ENCODE measurements at places on chromosomes 13 and 19.
A peak's percentile ranks its signal among the peaks of the same experiment; 100 is the strongest.

DNA sequence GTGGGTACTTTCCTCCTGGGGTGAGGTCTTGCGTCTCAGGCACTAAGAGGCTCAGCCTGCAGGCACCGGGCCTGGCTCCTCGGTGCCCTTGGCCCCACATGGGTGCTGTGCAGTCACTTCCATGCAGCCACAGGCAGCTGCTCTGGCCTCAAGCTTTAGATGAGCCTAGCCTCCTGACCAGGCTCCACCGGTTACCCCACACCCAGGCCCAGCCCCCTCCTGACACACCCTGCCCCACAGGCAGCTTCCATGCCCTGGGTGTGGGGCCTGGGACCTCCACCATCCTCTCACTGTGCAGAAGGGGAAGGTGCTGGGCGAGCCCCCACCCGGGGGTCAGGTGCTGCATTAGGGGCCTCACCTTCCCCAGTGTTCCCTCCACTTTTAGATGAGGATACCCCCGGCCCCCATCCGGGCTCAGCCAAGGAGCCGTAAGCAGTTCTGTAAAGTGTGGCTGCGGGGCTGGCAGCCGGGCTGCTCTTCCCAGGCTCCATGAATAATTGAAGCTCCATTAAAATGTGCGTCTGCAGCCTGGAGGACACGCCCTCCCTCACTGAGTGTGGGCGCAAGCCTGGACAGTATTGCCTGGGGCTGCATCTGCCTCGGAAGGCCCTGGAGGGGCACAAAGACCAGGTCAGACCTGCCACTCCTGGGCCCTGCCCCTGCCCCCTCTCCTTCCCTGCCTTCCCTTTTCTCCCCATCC is 72.5 kb upstream of the KCTD15 start:
- no peak for DNase-seq

DNA sequence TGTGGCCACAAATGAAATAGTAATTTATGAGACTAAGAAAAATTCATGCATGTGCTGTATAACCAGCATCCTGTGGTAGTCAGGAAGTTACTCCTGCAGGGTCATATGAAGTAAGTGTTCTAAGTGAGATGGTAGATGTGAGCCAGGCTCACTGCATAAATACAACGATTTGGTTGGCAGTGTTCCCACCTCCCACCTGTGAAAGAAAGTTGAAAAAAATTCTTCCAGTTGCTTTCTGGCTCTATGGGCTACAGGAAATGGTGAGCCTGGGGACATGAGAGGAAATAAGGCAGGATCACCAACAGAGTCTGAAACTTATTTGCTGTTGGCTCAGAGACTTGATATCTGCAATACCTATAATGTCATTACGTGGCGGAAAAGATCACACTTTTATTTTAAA is 301.7 kb upstream of the SPRY2 start:
- DNase-seq: no peak

DNA sequence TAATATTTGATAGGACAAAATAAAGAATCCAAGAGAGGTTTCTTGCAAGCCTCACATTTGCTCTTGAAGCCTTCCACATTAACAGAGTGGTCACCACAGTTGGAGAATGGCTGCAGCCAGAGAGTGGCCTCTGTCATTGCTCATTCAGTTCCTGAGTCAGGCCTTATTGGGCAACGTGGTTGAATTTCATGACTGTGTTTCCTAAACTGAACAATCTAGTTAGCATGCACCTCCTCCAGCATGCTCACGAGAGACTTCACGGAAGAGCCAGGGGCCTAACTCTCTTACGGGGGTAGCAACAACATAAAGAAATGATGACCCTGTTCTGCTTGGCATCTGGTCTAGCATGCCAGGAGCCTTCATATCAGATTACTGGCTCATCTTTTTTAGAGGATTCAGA is 9.6 kb upstream of the UBL3 start:
- DNase-seq: no peak

DNA sequence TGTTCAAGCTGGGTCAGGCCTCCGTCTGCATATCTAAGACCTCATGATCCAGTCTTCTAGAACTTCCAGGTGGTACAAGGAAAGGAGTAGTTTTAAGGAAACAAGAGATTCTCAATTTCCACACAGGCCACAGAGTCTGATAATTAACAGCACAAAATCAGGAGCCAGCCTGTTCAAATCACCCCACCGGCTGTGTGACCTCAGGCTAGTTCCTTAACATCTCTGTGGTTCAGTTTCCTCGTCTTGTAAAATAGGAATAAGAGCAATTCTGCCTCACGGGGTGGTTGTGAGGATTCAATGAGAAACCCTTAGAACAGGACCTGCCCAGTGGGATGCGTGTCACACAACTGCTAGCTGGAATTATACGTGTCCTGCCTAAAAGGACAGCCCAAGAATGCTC is 25.6 kb downstream of the FCGBP start:
- DNase-seq: no peak

DNA sequence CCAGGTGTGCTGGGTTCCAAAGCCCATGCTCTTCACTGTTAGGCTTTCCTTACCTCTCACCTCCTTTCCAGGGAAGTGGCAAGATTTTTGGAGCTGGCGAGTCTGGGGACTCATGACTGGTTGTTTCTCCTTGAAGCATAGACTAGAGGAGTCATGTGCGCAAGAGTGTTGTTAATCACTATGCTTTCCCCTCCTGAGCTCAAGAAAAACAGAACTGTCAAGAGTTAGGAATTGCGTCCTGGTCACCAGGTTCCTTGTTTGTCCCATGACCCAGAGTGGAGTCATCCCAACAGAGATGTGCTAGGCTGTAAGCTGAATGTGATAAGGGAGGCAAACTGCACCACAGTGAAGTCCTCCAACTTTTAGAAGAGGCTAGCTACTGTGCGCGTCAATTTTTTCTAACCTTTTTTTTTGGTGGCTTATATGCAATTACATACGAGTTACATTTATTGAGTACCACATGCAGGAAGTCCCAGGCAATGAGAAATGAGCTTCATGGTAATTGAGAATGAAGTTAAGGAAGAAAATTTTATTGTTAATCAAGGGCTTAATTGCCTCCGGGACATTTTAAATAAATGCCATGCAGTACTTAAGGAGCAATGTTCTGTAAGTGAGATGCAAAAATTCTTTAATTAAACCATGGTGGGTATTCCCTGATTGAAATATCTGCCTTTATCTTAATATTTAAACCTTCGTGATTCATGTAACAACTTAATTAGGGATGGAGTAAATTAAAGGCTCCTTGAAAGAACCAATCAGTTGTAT is 233.9 kb downstream of the ZIC5 start:
- DNase-seq: no peak

- DNase-seq: no peak
These were observed 62.8 kb downstream of the ARHGEF7 start for GRCh38 chr13:111177921-111178320.

GRCh38 chr19:33171916-33172359 is 22.2 kb upstream of the LRP3 start:
- no peak for DNase-seq

DNA sequence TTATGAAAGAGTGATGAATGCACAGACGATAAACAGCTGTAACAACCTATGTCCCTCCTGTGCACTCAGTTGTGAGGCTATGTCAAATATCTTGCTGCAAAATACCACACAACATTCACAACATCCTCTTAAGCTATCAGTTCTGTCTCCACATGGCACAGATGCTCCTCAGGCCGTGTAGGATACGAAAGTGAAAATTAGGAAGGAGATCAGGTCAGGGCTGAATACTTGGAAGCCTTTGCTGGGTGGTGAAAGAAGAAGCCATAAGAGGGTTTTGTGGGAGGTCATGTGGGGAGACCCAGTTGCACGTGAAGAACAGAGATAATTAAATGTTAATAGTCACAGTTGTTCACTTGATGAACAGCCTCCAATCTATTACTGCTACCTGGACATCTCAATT is 58.9 kb downstream of the RXFP2 start:
- no peak for DNase-seq

DNA sequence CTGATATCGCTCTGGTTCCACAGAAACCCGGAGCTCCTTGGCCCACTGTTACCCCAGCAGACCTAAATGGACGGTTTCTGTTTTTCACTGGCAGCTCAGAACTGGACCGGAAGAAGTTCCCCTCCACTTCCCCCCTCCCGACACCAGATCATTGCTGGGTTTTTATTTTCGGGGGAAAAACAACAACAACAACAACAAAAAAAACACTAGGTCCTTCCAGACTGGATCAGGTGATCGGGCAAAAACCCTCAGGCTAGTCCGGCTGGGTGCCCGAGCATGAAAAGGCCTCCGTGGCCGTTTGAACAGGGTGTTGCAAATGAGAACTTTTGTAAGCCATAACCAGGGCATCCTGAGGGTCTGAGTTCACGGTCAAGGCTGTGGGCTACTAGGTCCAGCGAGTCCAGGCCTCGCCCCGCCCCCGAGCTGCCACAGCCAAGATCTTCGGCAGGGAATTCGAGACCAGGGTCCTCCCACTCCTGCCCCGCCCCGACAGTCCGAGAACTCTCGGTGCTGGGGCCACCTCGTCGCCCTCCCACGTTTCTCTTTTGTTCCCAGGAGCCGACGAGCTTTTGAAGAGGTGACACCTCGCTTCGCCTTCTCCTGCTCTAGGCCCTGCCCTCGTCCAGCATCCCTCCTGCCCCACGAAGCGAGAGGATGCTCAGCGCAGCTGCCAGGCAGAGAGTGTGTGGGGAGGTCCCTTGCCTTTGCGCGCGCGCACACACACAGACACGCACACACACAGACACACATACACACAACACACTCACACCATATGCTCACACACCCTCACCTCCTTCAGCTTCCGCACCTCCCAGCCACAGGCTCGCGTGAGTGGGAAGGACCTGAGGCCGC is 8.8 kb downstream of the ZIC2 start:
- no peak for DNase-seq

- DNase-seq: peak; percentile 42
These were observed 429.8 kb downstream of the FOXO1 start for GRCh38 chr13:40236566-40237168.

GRCh38 chr19:3969435-3970312 is 1.2 kb downstream of the DAPK3 start:
- DNase-seq: no peak

DNA sequence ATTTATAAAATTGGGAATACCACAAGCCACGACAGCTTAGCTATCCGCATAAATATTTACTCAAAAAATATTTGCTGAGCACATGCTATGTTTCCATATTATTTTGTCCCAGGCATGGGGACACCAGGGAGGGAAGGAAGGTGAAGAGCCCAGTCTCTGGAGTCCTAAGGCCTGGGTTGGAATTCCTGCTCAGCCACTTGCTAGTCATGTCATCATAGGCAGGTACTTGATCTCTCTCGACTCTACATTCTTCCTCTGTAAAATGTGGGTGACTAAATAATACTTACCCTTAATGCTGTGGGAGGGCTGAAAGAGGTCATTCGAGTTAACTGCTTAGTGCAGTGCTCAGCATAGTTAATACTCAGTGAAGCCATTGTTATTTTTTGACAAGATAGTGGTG is 4.3 kb upstream of the RNASEH2B start:
- DNase-seq: no peak

GRCh38 chr19:2577722-2578335 is 101.9 kb downstream of the GADD45B start:
- no peak for DNase-seq

DNA sequence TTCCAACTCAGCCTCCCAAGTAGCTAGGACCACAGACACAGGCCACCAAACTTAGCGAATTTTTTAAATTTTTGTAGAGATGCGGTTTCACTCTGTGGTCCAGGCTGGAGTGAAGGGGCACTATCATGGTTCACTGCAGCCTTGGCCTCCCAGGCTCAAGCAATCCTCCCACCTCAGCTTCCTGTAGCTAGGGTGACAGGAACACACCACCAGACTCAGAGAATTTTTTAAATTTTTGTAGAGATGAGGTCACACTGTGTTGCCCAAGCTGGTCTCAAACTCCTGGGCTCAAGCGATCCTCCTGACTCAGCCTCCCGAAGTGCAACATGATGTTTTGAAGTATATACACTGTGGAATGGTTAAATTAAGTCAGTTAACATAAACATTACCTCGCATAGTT is 263.6 kb downstream of the OXGR1 start:
- no peak for DNase-seq

GRCh38 chr19:6730153-6730804 is 7.1 kb downstream of the GPR108 start:
- peak; percentile 94 for DNase-seq

DNA sequence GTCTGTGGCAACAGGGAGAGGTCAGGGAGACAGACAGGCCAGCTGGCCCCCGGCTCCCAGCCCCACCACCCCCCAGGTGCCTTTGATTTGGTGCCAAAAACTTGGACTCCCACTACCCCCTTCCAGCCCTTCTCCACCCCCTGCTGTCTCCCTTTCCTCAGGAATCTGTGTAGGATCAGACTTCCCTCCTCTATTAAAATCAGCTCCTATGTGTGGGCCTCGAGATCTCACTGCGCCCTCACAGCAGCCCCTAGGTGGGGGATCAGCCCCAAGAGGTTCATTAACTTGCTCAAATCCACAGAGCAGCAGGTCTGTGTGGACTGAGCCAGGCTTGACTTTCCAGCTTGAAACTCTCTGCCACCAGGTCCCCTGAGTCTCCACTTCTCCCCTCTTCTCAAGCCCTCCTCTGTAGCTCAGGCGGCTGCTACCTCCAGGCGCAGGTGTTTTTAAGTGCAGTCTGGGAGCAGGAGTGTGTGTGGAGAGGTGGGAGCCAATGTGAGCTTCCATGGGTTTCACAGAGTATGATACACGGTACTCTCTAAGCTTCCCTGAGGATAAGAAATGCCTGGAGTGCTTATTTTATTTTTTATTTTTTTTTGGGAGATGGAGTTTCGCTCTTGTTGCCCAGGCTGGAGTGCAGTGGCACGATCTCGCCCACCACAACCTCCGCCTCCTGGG is 1.7 kb downstream of the GAPDHS start:
- no peak for DNase-seq

DNA sequence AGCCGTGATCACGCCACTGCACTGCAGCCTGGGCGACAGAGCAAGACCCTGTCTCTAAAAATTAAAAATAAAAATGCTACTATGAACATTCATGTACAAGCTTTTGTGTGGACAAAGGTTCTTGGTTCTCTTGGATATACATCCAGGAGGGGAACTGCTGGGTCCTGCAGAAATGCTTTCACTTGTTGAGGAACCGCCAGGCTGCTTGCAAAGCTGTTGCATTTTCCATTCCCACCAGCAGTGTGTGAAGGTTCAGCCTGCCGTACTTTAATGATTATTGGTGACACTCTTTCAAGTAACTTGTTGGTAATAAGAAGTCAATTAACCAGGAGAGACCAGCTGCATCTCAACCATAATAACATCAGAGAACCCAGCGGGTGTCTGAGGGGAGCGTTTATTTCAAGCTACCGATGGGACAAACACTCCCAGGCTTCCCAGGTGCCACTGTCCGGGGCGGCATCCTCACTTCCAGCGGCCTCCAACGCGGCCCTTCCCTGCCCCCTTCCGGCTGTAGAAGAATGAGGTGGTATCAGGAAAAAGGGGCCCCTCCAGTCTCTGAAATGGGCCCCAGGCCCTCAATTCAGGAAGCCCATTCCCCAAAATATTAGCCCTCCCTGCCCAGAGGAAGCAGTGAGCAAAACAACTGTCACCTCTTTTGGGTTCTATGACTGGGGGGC is 15.2 kb upstream of the PPP1R12C start:
- no peak for DNase-seq

Measured in mucosa of gallbladder (tissue), 1 donor.